ENCODE measurements at places on chromosomes 5 and 9.

GRCh38 chr9:137813167-137813566, 64.4 kb upstream of the CACNA1B start:
- DNase-seq: no peak

- DNase-seq: no peak
These were observed 135.3 kb downstream of the PRELID2 start for GRCh38 chr5:145699846-145700245.

- DNase-seq: no peak
These were observed 11.5 kb upstream of the GDNF start for GRCh38 chr5:37851305-37851704.

DNA sequence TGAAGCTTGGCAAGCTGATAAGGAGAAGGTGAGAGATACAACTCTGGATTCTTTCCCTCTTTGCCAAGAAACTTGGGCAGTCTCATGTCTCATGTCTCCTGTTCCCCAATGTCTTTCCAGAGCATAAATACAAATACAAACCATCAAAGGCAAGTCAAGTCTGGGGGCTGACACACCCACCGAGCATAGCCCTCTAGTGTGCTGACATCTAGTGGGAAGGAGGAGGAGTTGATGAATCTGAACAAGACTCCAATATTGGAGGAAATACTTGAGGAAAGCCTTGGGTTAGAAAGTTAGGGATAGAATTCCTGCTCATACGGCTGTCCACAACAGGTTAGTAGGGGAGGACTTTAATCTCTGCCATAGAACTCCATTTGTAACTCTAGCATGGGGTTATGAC, 8.6 kb downstream of the MLANA start:
- DNase-seq: no peak

- no peak for DNase-seq
These were observed 34.8 kb downstream of the FKBP15 start for GRCh38 chr9:113186137-113186755.
